ENCODE measurements at places on chromosomes 1 and 21.

DNA sequence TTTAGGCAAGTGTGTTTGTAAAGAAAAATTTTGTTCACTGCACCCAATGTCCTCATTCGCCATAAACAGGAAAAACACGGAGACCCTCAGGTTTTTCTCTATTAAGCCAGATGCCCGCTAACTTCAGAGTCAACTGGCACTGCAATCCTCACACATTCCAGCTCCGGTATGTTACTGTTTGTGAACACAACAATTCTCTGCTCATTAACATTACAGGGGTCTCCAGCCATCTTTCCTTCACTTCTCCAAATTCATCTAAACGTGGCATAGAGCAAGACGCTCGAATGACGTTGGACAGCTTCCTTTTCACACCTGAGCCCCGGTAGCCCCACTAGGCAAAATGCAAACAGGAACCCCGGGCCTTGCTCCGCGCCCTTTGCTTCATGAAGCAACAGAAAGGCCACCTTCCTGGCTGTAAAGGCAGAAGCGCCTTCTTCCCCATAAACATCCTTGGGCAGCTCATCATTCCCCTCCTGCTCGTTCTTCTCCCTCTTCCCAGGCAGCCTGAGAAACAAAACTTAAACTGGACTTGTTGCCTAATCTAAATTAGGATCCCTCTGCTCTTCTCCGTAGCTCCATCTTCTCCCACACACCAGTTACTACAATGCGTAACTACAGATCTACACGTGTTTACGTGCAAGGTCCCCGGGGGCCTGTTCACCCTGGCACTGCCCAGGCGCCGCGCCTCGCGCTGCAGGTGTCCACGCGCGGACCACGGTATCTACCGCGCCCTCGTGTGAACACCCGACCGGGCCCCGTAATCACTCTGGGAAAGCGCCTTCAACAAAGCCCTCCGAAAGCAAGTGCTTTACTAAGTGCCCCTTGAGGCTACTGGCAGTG is 1.2 kb downstream of the LBR start:
- DNase-seq: peak; percentile 49

- DNase-seq: no peak
Measured at GRCh38 chr1:228225165-228225710, 17.4 kb downstream of the OBSCN start.

DNA sequence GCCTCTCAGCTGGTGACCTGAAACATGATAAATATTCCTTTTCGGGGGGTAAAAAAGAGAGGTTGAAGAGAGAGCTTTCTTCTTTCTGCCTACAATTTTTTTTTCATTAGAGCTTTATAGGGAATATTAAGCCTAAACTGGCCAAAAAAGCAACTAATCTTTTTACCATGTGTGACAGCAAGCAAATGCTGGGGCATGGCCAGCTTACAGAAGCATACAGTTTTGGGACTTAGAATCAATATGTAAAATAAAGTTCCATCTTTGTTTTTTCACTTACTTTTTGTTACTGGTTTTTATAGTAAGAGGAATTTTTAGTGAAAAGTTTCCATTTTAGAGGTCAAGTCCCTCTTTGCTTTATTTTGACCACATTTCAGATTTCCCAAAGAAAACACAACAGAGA is 301.2 kb upstream of the DEPDC1 start:
- peak; percentile 60 for DNase-seq

- DNase-seq: no peak
Measured at GRCh38 chr1:247243524-247244137, 12.2 kb upstream of the VN1R5 start.
